ENCODE measurements at places on chromosomes 4 and X.

DNA sequence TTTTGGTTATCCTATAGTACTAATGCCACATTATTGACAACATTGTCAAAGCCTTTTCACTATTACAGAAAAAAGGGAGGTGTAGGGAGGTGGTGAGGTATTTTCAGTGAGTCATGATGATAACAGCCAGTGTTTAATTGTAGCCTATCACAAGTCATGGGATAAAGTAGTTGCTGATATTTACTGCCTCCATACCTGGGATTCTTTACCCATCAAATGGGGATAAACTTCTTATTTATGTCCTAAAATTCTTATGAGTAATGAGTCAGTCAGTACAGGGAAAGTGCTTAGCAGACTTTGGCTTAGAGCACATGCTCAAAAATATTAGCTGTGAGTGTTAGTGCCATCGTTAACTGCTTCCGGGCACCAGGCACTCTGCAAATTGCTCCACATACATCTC, 25.7 kb downstream of the ADGRG2 start:
- no peak for DNase-seq

GRCh38 chr4:167779864-167780263, 312.5 kb upstream of the ANXA10 start:
- DNase-seq: no peak

DNA sequence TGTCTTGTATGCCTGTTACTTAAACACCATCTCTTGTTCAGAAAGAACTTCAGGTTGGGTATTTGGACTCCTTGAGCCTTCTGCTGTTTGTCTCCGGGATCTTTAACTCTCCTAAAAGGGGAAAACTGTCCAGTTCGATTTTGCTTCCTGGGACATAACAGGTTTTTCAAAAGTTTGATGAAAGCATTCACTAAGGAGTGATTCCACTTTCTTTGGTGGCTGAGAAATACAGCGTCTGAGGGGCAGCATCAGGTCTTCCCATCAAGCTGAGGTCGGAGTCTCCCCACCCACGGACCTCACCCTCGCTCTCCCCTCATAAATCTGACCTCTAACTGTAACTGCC, 1.4 kb downstream of the AFAP1 start:
- no peak for DNase-seq

DNA sequence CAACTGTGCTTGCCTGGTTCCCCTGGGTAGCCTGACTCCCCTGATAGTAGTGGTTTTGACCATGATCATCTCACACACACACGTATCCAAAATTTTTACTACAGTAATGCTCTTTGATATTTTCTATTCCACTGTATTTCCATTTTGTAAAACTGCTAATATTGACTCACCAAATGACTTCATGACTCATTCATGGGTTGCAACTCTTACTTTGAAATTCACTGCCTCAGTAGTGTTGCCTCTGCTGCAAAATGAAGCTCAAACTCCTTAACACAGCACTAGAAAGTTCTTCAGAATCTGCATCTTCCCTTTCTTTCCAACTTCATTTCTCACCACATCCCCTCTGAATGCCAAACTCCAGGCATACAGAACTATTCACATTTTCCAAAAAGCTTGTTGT, 20.3 kb downstream of the QRFPR start:
- DNase-seq: no peak

DNA sequence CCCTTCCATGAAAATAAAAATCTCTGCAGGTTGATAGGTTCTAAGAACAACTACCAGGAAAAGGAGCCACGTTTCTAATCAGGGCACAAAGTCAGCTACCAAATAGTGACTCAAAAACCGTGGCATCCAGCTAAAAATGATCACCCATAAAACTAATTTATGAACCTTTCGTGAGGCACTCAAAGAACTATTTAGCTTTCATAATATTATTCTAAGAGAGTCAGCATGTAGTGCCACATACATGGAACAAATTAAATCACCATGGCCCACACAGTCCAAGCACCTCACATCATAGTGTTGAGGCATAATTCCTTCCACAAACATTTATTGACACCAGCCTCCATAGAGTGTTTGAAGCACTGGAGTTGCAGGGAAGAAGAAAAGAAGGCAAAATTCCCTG, 252.0 kb upstream of the PPARGC1A start:
- no peak for DNase-seq

DNA sequence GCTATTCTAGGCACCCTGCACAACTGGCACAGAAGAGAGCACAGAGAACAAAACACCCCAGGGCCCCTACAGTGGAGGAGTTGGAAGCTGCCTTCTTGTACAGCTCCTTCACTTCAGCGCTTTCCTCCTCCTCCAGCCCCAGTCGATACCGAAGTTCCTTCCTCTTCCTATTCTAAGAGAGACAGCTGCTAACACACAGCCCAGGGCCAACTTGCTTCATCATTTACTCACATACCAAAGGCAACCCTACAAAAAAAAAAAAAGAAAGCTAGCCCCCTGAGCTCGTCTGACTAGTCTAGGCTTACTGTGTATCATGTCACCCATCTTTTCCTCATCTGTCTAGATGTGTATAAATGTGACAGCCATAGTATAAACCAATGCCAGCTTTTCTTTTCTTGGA, 64.5 kb downstream of the MID1 start:
- no peak for DNase-seq

- no peak for DNase-seq
These were observed 1.2 kb upstream of the CNKSR2 start for GRCh38 chrX:21373001-21373400.

GRCh38 chr4:100431416-100431815, 86.4 kb downstream of the EMCN start:
- no peak for DNase-seq

- no peak for DNase-seq
These were observed at the start of gene DMD for GRCh38 chrX:33211356-33212260. Gene DMD, minus strand, starts transcription at chrX:33211549. Its CDS starts 237 bp downstream, at chrX:33211312.

DNA sequence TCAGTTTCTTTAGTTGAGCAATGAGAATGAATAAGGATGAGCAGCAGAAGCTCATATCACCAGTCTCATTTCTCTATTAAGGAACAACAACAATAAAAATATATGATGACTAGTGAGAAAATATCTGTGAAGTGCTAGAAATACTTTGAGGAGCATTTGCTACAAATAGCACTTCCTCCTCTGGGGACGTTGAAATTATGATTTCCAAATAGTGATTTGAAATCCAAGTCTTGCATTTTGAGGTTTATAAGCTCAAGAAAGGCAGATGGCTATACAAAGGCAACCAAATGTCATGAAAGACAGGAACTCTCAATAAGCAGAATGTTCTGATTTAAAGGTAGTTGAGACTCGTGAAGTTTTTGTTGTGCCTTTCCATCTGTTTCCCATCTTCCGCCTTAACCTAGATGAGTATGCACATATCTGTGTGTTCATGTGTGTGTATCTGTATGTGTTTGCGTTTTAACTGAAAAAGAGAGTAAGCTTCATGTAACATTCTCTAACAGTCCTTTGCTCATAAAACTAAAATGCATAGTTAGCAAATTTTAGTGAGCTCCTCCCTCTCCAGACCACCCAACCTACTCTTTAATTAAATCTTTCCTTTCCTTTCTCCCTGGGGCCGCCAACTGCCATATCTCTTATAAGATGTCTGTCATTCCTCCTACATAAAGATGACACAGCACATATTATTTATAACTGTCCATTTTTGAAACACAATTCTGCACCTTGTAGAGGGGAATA, 222.6 kb upstream of the RASGEF1B start:
- no peak for DNase-seq

- peak; percentile 61 for DNase-seq
These were observed 812 bp upstream of the KDM6A start for GRCh38 chrX:44871931-44872820.

DNA sequence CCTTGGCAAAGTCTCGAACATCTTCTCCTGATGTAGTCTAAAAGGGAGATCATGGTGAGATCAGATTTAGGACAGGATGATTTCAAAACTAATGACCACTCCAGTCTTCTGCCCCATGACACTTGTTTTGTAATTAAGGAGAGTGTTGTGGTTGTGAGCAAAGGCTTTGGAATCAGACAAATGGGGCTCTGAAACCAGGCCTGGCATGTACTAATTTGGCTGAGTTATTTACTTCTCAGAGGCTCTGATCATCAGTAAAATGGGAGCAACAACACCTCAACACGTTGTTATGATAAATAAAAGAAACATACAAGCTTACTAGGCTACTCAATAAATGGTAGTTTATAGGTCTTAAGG, 106.9 kb upstream of the FTHL17 start:
- DNase-seq: no peak
